ENCODE measurements at places on chromosomes 5 and 9.

GRCh38 chr5:66129144-66129543, 15.0 kb upstream of the SREK1 start:
- DNase-seq = no peak

GRCh38 chr5:16057277-16057676, 122.3 kb downstream of the MARCHF11 start:
- no peak for DNase-seq

GRCh38 chr5:41067714-41068568, 3.2 kb downstream of the MROH2B start:
- DNase-seq = no peak

DNA sequence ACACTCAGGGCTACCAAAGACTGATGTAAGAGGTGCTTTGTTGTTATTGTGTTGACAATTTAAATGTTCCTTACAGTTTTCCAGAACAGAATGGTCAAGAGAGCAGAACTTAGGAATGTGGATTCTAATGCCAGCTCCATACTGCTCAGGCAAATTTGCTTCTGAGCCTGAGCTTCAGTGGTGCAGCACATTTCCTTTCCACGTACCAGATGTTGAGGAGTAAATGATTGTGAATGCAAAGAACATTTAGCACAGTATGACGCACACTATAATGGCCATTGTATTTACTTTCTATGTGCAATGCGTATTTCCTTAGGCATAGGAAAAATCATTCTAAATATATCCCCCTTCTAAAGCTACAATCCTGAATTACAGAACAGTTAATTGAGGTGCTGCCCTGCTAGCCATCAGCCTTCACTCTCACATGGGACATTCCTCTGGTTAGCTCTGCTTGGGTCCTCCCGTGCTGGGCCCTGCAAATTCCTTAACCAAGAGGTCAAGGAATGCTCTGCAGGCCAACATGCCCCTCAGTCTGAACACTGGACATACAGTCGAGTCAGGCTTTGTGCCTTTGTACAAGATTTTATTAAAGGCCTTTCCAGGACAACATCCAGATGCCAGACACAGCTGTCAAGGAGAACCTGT, 21.1 kb upstream of the TMEM174 start:
- no peak for DNase-seq

DNA sequence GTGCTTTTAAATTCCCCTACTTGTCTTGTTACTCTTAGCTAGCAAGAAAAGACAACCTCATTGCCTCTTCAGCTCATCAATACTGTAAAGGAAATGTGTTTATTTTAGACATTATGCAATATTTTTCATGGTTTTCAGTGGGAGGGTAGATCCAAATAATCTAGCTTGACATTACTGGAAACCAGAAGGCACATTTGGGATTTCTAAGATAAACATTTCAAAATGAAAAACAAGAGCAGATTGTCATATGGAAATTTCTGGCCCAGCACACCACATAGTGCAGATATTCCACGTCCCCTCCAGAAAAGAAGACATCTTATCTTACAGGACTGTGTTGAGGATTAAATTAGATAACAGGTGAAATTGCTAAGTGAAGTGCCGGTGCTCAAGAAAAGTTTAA, 296.9 kb downstream of the MSX2 start:
- DNase-seq = no peak

DNA sequence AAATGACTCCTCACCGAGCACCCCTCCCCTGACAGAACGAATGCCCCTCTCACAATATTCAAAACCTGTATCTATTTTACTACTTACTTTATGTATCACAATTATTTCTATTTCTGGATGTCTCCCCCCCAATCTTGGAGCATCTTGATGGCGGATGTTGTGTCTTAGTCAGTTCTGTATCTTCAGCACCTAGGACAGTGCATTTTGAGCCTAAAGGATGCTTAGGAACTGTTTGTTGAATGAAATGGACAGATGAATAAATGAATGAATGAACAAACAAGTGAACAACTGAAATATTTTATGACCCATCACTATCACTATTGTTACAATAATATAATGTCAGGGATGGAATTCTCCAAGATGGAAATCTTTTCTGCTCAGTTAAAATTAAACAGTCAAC, 295.7 kb downstream of the DNAH5 start:
- no peak for DNase-seq

DNA sequence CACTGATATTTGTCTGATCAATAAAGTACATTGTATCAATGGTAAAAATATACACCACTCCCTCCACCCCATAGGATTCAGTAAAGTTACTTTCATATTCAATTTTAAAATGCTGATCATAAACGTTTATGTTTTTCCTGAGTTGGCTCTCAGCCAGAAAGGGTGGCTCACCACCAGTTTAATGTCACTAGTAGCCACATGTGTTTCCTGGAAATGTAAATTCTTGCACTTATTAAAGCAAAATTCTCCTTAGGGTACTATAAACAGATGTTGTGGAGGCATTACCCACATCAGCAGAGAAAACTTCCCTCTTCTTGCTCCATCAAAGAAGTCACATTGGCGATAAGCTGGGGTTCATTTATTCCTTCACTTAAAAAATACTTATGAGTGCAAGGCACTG, 210.3 kb downstream of the SREK1 start:
- no peak for DNase-seq

GRCh38 chr5:135457424-135458071, 5.4 kb upstream of the TIFAB start:
- DNase-seq = peak; percentile 49

- DNase-seq = no peak
Observed at GRCh38 chr5:150302301-150303069, at the start of gene ARSI. ARSI (minus strand) TSS chr5:150302905; CDS start chr5:150302373, 532 bp downstream.

DNA sequence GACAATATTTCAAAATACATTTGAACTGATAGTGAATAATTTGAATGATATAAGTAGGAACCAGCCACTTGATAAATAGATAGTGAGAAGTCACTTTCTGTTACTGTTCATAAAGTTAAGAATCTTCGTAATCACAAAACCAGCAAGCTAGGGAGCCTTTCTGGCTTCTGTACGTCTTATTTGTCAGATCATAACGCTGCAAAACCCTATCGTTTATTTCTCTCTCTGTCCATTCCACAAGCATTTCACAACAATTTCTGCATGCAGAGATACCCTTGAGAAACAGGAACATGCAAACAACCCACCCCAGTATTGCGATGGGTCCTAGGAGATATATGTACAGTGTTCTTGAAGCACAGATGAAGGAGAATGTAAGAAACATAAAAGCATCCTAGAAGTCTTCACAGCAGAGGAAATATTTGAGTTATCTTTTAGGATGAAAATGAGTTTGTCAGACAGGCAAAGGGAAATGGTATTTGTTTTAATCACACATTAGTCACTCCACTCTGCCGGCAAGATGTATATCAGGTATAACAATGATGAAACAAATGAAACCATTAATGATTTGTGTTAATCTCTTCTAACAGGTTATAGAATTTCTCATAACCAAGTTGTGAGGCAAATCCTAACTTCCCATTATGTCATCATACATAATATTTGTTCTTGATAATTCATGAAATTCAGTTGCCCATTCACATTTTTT, 668.7 kb upstream of the FTMT start:
- DNase-seq = no peak

GRCh38 chr9:105413525-105413924, 34.3 kb upstream of the FSD1L start:
- DNase-seq = no peak

DNA sequence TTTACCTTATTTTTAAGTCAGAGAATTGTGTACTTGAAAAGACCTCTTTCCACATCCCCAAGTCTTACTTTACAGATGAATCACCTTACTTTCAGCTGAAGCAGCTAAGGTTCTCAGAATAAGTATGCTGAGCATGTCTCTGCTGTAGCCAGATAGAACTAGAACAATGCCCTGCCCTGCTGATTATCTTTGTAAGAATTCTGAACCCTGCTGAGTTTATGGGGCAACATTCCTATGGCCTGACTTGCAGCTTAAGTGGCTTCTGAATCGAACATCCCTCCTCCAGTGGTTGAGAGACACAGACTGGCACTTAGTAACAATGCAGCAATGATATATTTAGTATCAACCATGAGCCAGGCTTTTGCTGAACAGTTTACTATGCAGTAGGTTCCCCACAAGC, 592.0 kb upstream of the WWC1 start:
- DNase-seq = no peak

GRCh38 chr5:7754997-7755596, 95.8 kb downstream of the CFAP90 start:
- peak; percentile 6 for DNase-seq

DNA sequence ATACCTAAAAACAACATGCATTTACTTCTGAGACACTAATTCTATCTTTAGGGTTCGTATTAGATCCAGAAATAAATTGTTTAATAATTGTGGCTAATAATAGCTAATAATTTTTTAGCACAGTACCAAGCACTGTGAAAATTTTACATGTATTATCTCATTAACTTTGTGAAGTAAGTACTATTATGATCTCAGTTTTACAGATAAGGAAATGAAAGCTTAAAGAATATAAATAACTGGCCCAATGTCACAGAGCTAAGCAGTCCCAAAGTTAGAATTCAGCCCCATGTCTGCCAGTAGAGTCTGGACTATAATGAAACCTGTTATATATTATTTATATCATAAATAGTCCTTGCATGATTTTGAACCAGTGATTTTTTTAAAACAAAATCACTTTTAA, 163.3 kb downstream of the NIPBL start:
- DNase-seq = no peak
